Stimulated activated CD4-positive, alpha-beta T cell treated with anti-CD3 and anti-CD28 coated beads, Interleukin-2, amount 100 ng/mL, for 24 hours (primary cell): ENCODE measurements at places on chromosomes 13 and 19.

GRCh38 chr13:98445340-98446233, 131.3 kb downstream of the STK24 start:
- DNase-seq, result peak; percentile 86

DNA sequence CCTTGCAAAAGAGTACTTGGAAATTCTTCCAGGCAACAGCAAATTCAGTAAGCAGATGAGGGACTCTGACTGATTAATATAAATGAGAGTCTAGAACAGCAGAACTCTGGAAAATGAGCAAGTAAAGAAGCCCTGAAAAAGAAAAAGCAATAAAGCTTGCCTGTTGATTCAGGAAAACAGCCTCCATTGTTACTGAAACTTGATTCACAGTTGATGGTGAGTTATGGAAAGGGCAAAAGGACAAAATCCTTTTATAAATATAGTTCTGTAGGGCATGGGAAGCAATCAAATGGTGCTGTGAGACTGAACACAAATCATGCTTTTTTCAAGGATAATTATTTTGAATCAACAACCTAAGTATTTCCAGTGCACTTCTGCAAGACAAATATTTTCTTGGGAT, 67.7 kb downstream of the IRS2 start:
- no peak for DNase-seq

- DNase-seq, result no peak
These were observed 10.1 kb upstream of the ACER1 start for GRCh38 chr19:6343462-6343861.

GRCh38 chr19:47779524-47780214, 1.2 kb downstream of the SELENOW start:
- DNase-seq, result no peak

- DNase-seq, result peak; percentile 75
These were observed 2.3 kb downstream of the SLC5A5 start for GRCh38 chr19:17873786-17874757.

DNA sequence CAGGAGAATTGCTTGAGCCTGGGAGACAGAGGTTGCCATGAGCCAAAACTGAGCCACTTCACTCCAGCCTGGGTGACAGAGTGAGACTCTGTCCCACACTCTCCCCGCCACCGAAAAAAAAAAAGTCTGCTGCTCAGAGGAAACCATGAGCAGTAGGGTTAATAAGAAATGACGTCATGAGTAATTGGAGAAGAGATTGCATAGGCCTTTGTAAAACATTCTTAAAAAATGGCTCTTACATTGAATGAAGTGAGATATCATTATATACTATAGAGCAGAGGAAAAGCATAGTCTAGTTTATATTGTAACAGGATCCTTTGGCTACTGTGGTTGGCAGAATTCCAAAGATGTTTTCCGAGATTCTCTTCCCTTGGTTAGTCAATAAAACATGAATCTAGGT, 228.2 kb downstream of the PCDH20 start:
- no peak for DNase-seq

- DNase-seq, result no peak
These were observed 455.7 kb downstream of the FGF9 start for GRCh38 chr13:22126433-22127021.

DNA sequence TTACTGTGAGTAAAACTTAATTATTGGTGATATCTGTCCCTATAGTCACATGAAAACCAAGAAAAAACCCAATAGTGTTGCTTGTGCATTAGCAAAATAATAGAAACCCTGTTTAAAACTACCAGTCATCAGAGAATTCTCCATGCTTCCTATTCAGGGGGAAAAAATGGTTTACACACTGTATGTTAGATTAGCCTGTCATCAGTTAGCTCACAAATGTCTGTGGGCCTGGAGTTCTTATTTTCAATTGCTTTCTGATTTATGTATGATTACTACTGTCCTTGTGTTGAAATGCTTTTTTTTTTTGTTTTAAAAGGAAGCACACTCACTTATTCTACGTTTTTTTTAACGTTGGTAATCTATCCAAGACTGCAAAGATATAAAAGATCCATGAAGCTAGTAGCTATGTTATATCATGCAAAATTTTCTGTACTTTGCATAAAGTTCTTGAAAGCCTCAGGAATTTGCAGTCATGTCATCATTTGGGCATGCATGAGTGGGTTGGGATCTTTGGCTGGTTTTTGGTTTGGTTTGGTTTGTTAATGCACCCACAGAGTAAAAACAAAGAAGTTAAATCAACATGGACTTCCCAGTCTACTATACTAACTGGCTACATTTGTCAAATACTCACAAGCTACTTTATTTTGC, 25.9 kb downstream of the RXFP2 start:
- no peak for DNase-seq

GRCh38 chr19:45424191-45425058, 708 bp upstream of the ERCC1 start:
- DNase-seq, result peak; percentile 51

GRCh38 chr13:24619282-24619681, 60.9 kb upstream of the ATP12A start:
- DNase-seq, result no peak

DNA sequence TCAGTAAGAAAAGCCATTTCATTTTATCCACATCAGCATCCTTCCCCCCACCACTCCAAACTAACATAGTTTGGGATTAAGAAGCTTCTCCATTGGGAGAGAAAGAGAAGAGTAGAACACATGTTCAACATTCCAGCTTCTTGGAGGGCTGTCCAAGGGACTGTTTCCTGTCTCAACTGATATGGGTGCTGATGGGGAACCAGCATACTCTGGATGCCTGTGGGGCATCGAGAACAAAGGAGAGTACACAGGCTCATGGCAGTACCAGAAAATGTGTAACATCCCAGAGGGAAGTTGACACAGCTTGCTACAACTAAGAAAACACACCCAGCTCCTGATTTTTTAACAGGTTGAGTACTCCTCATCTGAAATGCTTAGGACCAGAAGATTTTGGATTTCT, 24.7 kb downstream of the SUCLA2 start:
- no peak for DNase-seq

- DNase-seq, result no peak
These were observed 53.3 kb downstream of the SOX21 start for GRCh38 chr13:94658926-94659597.

- no peak for DNase-seq
These were observed 25.8 kb downstream of the CACNG6 start for GRCh38 chr19:54017261-54017660.

DNA sequence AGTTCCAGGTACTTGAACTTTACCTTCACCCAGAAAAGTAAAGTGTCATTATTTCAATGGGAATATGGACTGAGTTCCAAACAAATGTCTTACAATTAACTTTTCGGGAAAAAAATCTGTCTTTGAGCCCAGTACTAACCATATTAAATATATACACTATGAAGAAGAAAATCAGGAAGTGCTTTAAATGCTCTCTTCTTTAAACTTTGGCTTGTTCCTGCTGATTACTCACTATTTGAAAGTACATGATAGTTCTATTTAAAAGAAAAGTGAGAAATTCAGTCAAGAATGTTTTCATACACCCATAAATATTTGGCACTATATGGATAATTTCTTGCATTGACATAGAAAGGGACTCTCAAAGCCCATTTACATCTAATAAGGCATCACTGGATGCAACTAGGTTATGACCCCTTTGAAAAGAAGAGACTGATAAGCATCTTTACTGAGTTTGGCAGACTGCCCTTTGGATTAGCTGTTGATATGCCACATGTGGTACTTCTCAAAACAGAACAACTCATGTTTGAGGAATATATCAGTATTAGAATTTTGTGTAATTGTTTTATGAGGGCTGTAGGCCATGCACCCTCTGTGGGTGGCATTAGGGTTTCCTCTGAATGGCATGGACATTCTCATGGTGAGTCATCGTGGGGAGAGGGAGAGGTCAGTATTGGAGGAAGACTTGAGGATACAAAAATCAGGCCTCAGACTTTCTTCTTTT, 25.0 kb upstream of the VWA8 start:
- DNase-seq, result no peak

DNA sequence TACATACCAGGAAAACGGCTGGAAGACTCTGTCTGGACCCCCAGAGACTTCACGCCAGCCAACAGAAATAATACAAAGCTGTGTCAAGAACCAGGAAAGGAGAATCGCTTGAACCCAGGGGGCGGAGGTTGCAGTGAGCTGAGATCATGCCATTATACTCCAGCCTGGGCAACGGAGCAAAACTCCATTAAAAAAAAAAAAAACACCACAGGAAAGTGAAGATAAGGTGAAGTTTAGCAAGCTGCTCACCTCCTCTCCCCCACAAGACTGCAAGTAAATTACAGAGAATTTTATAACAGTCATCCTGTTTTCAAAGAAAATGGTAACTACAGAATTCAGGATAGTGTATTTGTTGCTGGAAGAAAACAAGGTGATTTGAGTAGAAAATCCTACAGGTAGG, 984 bp upstream of the OR7G1 start:
- no peak for DNase-seq

DNA sequence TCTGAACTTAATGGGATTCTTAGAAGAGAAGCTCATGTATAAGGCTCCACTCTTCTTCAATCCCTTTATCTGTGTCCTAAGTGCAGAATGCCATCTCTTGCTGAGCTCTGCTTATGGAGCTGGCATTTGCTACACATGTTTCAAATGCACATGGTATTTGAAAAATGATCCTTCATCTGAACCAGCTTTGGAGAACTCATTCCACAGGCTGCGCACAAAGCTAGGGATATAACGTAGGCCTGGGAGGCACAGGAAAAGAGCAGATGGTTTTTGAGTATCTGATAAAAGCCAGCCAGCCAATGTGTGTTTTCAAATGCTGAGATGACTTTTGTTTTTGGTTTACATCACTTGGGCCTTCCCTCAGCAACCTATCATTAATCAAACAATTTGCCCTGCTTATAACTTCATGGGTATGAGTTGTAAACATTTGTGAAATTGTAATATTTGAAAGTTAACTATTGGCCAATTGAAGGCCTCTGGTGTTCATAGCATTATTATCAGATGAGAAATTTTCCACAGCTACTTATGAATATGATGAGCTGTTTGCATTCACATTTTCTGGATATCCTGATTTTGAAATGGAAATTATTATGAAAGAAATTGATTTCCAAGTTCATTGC, 729.0 kb downstream of the FGF9 start:
- DNase-seq, result no peak

DNA sequence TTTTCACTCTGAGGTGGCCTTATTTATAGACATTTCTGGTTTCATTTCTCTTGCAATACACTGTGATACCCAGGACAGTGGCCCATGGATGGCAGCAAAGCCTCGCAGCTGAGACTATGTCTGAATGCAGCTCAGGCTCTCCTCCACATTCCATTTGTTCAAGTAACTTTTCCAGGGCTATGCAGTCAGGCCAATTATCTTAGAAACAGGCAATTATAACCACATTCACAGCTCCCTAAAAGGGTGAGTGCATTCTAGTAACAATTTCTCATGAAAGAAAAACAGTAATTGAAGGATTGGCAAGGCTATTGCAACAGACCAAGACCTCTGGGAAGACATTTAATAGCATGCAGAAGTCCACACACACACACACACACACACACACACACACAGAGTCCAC, 264.0 kb downstream of the TBC1D4 start:
- no peak for DNase-seq

- no peak for DNase-seq
These were observed 285.7 kb downstream of the TBC1D4 start for GRCh38 chr13:75196147-75196837.

DNA sequence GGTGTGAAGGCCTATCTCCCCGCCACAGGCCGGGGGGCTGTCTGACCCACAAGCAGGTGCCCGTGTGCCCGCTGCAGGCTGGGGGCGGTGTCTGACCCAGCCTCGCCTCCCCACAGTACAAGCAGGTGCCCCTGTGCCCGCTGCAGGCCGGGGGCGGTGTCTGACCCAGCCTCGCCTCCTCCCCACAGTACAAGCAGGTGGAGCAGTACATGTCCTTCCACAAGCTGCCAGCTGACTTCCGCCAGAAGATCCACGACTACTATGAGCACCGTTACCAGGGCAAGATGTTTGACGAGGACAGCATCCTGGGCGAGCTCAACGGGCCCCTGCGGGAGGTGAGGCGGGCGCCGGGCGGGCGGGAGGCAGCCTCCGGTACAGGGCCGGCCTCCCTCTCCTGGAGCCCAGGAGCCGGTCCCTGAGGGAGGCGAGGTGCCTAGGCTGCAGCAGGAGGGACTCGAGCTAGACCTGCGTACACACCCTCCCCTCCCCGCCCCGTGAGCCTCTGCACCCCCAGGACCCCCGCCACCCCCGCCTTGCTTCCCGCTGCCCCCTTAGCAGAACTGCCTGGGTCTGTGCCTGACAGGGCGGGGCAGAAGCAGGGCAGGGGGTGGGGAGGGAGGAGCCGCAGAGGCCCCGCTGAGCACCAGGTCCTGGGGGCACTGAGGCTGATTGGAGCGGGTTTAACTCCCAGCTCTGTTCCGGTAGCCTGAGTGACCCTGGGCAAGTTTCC, 20.6 kb downstream of the HCN2 start:
- peak; percentile 28 for DNase-seq

GRCh38 chr19:6068711-6069110, 41.6 kb downstream of the RFX2 start:
- peak; percentile 6 for DNase-seq

GRCh38 chr13:112624040-112624439, 36.1 kb upstream of the TUBGCP3 start:
- no peak for DNase-seq

DNA sequence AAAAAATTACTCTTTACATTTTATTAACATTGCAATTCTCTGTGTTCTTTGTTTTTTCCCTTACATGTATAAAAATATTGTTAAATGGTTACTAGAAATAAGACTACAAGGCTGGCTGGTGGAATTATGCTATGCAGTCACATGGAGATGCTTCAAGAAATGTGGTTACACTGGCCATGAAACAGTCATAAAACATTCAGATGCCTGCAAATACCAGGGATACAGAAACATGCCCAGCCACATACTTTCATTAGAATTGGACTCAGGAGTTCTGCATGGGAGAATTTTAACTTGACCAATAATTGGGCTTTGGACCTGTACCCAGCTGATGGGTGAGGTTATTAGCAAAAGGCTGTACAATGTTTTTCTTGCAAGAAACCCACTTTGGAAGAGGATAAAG, 1407.7 kb upstream of the SLC10A2 start:
- no peak for DNase-seq
